RPMI7951 (cell line): ENCODE measurements at places on chromosomes 2 and 18.
A peak's percentile ranks its signal among the peaks of the same experiment; 100 is the strongest.

- no peak for DNase-seq
These were observed 49.6 kb upstream of the ZNF638 start for GRCh38 chr2:71281950-71282349.

DNA sequence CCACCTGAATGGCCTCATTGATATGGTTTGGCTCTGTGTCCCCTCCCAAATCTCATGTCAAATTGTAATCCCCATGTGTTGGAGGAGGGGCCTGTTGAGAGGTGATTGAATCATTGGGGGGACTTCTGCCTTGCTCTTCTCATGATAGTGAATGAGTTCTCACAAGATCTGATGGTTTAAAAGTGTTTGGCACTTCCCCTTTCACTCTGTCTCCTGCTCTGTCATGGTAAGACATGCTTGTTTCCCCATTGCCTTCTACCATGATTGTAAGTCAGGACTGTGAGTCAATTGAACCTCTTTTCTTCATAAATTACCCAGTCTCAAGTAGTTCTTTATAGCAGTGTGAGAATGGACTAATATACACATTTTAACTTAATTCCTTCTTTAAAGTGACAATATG, 146.8 kb upstream of the KCNJ3 start:
- DNase-seq: no peak

DNA sequence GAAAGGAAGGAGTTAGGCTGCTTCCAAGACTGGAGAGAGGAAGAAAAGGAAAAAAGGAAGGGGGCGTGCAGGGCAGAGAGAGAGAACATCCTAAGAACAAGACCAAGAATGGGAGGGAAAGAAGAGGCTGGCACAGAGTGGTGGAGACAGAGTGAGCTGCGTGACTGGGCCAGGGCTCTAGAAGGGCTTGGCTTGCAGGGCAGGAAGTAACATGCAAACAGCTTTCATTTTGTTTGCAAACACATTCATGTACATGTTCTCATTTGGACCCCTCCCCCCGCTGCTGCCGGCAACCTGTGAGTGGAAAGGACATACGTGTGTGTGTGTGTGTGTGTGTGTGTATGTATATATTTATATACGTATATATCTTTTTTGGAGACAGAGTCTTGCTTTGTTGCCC, 46.8 kb upstream of the DNMT3A start:
- DNase-seq: no peak

GRCh38 chr2:129829588-129829987, 149.9 kb upstream of the RAB6C start:
- DNase-seq: no peak

GRCh38 chr18:3046216-3046808, 33.4 kb upstream of the LPIN2 start:
- DNase-seq: no peak

DNA sequence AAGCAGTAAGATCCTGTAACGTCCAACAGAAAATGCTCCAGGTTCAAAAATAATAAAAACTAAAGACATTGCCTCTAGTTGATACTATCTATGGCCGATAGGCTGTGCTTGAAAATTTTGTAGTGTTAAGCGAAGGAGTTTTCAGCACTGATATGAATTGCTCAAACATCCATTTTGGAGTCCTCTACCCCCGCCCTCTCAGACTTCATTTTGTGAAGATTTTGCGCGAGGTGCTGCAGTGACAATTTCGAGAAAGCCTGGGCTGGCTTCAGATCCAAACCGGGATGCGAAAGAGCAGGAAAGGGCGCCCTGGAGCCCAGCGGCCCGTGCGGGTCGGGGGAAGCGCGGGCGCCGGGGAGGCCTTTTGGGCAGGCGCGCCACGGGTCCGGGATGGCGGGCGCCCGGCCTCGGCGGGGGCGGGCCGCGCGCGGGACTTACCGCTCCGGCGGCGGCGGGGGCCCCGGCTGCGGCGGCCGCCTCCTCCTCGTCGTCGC, 1.8 kb downstream of the SP3 start:
- peak; percentile 66 for DNase-seq

DNA sequence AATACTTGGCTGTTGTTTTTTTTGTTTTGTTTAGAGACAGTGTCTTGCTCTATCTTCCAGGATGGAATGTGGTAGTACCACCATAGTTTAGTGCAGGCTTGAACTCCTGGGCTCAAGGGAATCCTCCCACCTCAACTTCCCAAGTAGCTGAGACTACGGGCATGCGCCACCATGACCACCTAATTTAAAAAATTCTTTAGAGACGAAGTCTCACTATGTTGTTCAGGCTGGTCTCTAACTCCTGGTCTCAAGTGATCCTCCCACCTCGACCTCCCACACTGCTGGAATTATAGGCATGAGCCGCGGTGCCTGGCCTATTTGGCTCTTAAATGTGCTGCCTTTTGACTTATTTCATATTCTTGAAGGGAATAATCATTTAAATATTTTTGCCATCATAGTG, 60.1 kb downstream of the PTPN4 start:
- DNase-seq: no peak

- no peak for DNase-seq
These were observed 264.8 kb downstream of the TXNL1 start for GRCh38 chr18:56373601-56374000.
